ENCODE measurements at places on chromosomes 1 and 21. TPM values are rescaled to one million over a fixed set of nuclear protein-coding genes. Genes with fewer than 3 reads are reported as not detected.

Gene LRRC39
- total RNA-seq = 0.05 TPM

DNA sequence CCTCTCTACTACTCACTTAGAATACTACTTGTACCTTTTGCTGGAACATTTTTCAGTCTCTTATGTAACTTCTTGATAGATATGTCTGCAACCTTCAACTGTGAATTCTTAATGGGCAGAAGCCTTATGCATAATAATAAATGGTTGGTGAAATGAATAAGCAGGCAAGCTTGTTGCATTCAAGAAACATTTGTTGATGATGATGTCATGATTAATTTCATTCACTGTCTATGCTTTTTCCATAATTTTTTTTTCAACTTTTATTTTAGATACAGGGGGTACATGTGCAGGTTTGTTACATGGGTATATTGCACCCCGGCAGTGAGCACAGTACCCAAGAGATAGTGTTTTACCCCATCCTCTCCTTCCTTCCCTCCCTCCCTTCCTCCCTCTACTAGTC, 48.0 kb downstream of the SIPA1L2 start:
- DNase-seq = no peak

DNA sequence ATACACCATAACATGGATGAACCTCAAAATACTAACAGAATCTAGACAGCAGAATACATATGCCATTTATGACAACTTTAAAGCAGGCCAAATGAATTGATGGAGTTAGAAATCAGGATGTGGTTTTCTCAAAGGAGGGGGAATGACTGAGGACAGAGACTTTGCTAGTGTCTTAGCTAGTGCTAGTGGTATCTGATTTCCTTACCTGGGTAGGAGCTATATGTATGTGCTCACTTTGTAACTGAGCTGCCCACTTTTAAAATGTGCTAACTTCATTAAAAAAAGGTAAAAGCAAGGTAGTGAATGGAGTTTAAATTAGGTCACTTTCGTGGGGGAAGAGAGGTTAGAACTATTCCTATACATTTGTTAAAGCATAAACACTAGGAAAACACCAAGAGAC, 2.6 kb downstream of the GTF2B start:
- no peak for DNase-seq

- DNase-seq = peak; percentile 86
These were observed 13.5 kb downstream of the ESPN start for GRCh38 chr1:6438047-6438525.

DNA sequence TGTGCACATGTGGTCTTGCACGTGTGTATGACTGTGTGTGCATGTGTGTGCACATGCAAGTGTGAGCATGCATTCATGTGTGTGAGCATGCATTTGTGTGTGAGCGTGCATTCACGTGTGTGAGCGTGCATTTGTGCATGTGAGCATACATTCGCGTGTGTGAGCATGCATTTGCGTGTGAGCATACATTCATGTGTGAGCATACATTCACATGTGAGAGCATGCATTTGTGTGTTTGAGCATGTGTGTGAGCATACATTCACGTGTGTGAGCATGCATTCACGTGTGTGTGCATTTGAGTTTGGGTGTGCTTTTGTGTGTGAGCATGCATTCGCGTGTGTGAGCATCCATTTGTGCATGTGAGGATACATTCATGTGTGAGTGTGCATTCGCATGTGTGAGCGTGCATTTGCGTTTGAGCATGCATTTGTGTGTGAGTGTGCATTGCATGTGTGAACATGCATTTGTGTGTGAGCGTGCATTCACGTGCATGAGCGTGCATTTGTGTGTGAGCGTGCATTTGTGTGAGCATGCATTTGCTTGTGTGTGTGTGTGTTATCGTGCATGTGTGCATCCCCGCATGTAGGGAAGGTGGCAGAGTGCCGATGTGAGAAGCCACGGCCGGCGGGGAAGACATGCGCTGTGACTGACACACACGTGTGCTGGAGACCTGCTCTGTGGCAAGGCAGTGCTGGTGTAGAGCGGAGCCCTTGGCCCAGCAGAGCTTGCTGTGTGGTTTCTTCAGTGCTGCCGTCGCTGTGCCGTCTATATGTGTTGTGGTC, 18.2 kb downstream of the ITGB2 start:
- no peak for DNase-seq

DNA sequence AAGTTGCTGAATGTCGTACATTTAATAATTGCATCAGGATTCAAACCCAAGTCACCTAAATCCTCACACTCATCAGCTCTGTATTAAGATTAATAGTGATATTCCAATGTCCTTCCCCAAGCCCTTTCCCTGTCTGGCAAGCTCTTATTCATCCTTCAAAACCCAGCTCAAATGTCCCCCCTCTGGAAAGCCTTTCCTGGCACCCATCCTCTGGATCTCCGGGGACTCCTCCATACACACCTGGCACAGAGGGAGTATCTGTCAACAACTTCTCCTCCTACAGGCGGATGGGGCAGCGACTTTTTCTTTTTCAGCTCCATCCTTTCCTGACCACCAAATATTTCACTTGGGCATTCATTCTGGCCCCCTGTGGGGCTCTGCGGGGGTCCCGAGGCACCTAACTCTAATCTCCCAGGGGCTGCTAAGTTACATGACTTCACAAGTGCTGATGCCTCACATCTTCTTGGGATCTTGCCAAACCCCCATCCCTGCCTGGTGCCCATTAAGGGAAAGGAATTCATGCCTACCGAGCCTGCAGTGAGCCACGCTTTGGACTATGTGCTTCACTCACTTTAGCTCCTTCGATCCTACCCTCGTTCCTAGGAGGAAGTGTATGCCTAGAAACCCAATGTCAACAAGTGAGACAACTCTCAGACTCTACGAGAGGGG, 15.2 kb downstream of the TINAGL1 start:
- peak; percentile 79 for DNase-seq

Gene SLC22A15
- total RNA-seq = not detected

DNA sequence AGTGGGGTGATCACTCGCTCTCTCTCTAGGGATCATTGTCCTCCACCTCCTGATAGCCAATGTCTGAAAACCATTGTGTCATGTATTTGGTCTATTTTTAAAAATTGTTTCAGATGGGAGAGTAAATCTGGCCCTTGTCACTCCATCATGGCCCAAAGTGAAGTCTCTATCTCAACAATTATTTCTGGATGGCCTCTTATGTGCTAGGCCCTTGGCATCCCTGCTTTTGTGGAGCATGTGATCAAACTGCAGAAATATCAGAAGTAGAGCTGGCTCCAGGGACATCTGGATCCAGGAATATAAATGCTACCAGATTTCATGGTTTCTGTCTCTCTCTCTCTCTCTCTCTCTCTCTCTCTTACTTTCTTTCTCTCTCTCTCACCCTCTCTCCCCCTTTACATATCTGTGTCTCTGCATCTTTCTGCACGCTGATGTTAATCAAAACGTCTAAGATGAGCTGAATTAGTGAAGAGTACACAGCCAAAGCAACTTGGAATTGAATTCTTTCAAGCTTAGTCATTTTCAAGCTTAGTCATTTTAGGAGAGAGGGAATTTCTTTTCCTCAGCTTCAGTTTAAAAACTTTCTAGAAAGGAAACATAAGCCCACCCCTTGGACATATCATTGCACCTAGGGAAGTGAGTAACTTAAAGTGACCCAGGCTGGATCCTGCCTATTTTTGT, 47.4 kb upstream of the DOCK7 start:
- DNase-seq = no peak
